Stimulated activated CD8-positive, alpha-beta memory T cell treated with anti-CD3 and anti-CD28 coated beads, Interleukin-4, amount 100 ng/mL, for 1 hour (primary cell): ENCODE measurements at places on chromosomes 3 and 15.

DNA sequence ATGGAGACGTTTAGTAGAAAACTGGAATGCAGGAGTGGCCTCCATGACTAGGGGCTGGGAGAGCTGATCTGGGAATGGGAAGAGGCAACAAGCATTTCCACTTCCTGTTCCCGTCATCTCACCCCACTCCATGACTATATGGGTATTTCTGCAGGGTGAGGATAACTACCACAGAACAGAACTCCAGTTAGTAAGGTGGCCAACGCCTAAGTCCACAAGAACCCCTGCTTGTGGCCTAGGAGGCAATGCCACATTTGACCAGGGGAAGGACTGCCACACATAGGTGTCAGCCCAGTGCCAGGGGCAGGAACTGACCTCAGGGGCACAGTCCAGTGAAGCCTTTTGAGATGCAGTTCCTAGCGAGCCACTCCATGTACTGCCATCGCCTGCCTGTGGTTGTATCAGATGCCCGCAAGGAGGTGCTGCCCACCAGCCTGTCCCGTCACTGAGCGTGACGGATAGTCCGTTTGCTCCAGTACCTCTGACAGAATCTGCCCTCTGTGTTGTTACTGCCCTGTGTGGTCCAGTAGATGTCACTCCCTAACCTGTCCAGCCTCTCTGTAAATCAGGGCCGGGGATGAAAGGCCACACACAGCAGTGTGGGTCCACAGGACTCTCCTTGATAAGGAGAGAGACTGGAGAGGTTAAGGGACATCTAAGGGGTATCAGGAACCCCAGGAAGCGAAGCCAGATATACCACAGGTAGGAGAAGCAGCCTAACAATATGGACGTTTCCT is 3.5 kb upstream of the MTFMT start:
- DNase-seq: no peak

DNA sequence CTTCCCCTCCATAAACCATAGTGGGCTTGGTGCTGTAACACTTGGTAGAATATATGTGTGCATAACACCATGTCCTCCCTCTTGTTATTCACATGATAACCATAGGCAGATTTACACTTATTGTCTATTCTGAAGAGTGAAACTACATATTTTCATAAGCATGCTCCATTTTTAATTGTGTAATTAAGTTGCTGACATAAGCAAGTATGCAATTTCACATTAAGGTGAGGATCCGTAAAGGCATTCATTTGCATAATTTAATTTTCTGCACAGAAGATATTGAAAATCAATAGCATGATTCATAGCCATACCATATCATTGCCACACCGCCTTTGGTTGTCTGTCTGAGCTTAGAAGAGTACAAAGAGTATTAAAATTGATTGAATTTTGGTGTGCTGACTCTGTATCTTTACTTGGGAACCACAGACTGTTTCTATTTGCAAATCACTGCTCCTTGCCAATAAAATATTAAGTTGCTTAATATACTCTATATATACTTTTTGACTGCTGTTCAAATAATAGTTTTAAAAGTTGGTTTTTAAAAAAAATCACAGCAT is 182.4 kb downstream of the PTPRG start:
- DNase-seq: no peak

GRCh38 chr15:70246623-70247220 is 149.0 kb upstream of the TLE3 start:
- DNase-seq: no peak

DNA sequence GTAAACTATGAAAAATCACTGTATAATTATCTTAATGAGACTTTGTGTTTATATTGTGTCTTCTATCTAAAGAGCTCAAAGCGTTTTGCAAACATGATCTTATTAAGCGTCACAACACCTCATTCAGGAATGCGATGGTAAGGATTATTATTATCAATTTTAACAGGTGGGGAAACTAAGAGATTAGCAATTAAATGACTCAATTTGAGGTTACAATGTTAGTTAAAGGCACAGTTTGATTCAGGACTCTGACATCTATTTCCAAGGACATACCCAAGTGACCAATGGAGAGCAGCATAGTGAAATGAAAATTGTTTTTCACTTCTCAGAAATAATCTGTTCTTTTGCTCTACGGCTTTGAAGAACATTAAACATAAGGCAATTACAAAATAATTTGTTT is 74.6 kb downstream of the FMN1 start:
- DNase-seq: no peak

DNA sequence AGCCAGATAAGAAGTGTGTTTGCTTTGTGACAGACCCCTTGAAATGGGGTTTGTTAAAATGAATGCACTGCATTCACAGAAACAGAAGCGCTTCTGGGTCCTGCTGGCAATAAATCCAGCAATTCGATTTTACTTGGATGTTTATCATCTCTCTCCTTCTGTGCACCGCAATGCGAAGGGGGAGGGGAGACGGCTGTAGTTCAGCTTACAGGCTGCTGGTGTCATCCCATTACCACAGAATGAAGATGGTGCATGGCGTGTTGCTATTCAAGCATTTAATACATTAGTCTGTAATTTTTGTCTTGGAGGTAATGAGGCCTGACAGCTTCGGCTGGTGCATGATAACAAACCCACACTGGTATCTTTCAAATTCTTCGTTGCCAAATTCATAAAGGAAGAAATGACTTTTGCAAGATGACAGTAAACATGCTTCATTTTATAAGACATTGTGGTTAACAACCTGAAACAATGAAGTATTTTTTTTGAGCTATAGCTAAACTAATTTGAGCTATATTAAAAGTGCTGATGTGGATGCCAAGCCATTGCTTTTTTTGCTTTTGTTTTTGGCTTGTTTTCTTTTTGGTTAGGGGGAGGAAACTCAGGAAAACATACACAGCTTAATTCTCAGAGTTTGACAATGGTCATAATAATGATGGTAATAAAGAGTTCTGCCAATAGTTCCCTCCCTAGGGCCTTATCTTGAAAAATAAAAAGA is 418.3 kb downstream of the OTOL1 start:
- DNase-seq: no peak

DNA sequence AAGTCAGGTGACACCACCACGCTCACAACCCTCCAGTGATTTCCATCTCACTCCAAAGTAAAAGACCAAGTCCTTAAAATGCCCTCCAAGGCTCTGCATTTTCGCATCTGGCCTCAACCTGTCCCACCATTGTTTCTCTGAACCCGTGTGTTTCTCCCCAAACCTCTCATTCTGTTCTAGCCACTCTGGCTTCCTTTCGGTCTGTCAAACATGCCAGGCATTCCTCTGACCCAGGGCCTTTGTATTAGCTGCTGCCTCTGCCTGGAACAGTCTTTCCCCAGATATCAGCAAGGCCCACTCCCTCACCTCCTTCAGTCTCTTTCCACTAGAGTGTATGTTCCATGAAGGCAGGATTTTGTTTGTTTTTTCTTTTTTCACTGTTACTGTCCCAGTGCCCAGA is 16.0 kb downstream of the MAP2K5 start:
- no peak for DNase-seq

DNA sequence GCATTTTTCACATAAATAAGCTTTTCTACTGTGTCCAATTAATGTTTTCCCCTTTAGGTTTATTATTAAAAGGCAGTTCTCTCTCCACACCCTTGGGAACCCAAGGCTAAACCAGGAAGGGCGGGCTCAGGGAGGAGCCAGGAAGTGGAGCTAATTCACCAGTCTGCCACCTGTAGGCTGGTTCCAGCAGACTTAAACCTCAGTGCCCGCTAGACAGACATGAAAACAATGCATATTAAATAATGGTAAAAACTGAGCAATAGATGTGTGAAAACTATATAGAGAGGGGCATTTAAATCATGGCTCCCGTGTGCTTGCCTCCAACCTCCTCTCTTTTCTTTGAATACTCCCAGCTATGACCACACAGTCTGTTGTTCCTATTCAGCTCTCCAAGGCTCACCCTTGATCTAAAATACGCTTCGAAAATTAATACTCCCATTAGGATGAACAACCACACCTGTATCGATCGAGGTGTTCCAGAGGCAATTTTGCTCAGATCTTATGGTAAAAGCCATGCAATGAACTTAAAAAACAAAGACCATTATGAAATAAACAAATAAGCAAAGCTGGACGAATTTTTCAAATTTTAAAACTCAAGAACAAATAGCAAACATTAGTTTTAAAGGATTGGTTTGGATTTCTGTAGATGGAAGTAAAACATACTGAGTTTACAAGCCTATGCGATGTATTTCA is 253.3 kb downstream of the TJP1 start:
- DNase-seq: no peak

DNA sequence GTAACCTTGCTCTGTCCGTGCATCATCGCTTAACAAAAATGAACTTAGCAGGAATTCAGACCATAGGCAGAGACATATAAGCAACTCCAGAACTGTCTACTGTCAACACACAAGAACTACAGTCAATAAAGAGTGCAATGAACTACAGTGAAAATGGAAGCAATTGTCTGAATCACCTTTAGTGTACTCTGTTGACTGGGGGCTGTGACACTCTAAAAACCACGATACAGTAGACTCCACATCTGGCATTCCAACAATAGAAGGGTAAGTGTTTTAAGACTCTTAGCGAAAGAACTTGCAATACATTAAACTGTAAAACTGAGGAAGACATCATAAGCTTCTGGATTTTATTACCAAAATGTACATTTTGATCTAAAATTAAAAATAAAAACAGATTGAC is 347.3 kb downstream of the ZBTB20 start:
- no peak for DNase-seq

- no peak for DNase-seq
Measured at GRCh38 chr15:48968066-48968465, 4.3 kb upstream of the SHC4 start.

DNA sequence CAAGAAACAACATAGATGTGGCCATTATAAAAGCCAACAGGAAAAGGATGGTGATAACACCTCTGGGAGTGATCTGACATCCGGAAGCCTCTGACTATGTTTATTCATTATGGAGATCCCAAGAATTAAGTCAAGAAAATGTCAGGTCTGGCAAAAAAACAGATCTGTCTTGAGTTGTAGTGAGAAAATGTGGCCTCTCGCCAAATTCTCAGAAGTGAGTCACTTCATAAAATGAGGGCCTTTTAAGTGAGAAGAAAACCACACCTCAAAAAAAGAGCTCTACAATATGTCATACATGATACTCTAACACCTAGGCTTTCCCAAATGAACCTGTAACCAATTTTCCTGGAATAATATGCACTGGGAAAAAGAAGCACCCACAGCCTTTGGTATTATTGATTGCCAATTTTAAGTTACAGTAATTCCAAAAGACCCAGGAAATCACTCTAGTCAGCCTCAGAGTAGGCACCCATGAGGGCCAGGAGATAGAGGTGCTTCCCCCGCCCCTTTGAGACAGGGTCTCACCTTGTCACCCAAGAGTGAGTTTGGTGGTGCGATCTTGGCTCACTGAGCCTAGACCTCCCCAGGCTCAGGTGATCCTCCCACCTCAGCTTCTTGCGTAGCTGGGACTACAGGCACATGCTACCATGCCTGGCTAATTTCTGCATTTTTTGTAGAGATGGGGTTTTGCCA is 38.0 kb downstream of the CCR3 start:
- no peak for DNase-seq

- no peak for DNase-seq
Measured at GRCh38 chr3:9825451-9826040, 15.5 kb downstream of the TTLL3 start.

DNA sequence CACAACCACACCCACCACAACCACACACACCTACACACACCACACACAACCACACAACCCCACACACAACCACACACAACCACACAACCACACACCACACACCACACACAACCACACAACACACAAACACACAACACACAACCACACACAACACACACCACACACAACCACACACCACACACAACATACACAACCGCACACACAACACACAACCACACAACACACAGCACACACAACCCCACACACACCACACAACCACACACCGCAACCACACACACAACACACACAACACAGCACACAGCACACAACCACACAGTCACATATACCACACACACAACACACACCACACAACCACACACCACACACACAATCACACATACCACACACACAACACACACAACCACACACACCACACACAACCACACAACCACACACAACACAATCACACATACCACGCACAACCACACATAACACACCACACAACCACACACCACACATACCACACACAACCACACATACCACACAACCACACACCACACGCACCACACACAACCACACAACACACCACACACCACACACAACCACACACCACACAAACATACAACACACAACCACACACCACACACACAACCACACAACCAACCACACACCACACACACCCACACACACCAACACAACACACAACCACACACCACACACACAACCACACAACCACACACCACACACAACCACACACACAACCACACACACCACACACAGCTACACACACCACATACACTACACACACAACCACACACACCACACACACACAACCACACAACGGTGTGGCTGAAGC is 23.7 kb downstream of the CPN2 start:
- no peak for DNase-seq

- no peak for DNase-seq
Measured at GRCh38 chr3:102180280-102180931, 254.4 kb upstream of the ZPLD1 start.

- no peak for DNase-seq
Measured at GRCh38 chr3:185402561-185402960, 39.6 kb downstream of the MAP3K13 start.

GRCh38 chr15:101070502-101071273 is 151.5 kb downstream of the LRRK1 start:
- no peak for DNase-seq

- DNase-seq: no peak
Measured at GRCh38 chr3:149430216-149430615, 44.3 kb upstream of the TM4SF4 start.

DNA sequence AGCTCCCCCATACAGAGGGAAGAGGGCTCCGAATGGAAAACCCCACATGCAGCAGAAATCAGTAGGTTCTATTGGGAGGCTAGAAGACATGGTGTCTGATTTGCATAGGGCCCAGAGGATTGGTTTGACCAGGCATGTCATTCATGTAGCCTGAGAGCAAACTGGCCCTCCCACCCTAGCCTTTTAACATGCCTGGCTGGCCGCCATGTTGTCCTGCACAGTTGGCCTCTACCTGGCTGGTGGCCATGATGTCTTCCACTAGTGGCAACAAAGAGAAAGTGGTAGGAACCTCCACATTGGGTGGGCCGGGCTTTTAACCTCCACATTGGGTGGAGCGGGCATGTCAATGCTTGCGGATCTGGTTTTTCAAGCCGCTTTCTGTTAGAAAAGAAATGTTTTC is 312.1 kb downstream of the TAFA4 start:
- DNase-seq: no peak

DNA sequence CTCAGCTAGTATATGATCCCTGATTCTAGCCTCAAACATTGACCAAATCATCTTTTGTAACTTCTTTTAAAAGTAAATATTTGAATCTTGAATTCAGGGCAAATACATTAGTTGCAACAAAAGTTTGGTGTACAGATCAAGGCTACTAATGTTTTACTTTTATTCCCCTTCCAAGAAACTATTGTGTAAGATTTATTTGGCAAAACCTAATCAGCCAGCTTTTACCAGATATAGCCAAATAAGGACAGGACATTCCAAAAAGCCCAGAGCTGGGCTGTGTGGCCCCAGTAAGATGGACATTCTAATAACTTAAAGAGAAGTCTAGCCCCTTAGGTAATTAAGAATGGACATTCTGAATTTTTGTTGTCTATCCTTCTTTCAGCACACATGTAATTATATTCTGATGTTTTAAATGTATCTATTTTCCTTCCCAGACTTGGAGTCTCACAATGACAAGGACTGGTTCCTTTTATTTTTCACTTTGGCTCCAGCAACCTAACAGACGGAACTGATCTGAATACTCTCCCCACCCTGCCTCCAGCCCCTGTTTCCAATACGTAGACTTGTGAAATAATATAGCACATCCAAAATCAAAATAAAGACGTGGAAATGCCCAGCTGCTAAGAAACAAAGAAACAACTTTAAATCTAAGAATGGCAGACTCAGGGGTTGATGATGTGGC is 48.1 kb downstream of the STARD5 start:
- DNase-seq: no peak
